ENCODE measurements at places on chromosomes 6 and 20.
A peak's percentile ranks its signal among the peaks of the same experiment; 100 is the strongest.

- DNase-seq, result no peak
Measured at GRCh38 chr6:36487698-36488097, 44.9 kb downstream of the KCTD20 start.

- no peak for DNase-seq
Measured at GRCh38 chr20:9401371-9401770, 113.0 kb upstream of the LAMP5 start.

DNA sequence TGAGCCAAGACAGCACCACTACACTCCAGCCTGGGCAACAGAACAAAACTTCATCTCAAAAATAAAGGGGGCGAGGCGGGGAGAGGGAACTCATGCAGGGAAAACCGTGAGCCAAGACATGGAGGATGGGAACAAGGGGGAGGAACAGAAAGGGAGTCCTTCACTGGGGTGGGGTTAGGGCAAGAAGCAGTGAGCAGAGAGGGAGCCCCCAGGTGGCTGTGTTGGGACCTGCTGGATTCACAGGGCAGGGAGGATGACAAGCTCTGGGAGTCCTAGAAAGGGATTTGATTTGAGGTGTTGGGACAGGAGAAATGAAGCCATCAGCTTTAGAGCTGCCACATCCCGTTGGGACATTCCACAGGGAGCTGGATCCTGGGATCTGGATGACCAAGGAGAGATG is 90.6 kb upstream of the TOP1 start:
- DNase-seq, result peak; percentile 55

DNA sequence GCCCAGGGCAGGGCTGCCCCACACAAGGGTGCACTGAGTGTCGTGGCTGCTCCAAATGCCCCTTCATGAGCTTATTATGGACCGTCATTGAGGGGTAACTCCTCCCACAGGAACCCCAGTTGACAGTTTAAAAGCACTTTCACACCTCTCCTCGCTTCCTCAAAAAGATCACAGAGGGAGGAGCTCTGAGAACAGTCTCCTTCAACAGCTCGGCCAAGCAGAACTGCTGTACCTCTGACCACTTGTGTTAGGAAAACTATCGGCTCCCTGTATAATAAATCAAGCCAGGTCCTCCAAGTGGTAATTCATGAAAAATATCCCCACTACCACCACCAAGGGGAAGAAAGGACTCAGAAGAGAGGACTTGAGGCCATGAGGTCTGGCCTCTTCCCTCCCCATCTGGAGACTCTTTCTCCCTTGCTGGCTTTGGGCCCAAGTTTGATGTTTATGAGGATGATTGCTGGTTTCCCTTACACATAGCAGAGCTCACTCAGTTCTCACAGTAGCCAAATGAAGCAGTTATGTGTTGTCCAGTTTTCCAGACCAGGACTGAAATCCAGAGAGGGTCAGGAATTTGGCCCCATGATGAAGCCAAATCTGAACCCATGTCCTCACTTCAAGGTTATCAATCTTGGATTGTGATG is 8.7 kb downstream of the SNX21 start:
- no peak for DNase-seq

- DNase-seq, result peak; percentile 54
Measured at GRCh38 chr6:44000164-44000842, 126.9 kb downstream of the MRPL14 start.

Data from H7 (cell line).